ENCODE measurements at places on chromosomes 12 and 14.

GRCh38 chr12:9634969-9635754 is 27.4 kb upstream of the KLRB1 start:
- DNase-seq, result no peak

DNA sequence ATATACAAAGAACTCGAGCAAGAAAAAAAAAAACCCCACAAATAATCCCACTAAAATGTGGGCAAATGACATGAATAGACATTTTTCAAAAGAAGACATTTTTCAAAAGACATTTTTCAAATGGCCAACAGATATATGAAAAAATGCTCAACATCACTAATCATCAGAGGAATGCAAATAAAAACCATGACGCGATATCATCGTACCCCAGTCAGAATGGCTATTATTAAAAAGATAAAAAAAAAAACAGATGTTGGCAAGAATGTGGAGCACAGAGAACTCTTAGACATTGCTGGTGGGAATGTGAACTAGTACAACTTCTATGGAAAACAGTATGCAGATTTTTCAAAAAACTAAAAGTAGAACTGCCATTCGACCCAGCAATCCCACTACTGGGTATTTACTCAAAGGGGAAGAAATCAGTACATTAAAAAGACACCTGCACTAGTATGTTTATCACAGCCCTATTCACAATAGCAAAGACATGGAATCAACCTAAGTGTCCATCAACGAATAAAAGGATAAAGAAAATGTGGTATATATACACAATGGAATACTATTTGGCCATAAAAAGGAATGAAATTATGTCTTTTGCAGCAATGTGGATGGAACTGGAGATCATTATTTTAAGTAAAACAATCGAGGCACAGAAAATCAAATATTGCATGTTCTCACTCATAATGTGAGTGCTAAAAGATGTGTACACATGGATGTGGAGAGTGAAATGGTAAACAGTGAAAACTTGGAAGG is 16.3 kb downstream of the ZBTB39 start:
- DNase-seq, result no peak

DNA sequence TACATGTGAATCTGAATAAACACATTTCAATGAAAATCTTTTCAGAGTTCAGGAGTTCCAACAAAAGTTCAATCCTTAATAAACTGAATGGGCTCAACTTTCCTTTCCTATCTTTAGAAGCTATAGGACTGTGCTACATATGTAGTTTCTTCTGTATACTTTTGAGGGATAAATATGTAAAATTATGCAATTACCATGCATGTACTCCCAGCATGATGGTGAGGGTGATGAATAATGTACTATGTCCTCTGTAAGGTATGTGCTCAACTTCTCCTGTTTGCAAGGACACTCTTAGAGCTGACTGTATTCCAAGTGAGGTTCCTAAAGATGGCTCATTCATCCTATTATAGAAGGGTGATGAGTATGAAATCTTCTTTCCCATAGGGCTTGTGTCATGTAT is 15.5 kb downstream of the MBIP start:
- no peak for DNase-seq

DNA sequence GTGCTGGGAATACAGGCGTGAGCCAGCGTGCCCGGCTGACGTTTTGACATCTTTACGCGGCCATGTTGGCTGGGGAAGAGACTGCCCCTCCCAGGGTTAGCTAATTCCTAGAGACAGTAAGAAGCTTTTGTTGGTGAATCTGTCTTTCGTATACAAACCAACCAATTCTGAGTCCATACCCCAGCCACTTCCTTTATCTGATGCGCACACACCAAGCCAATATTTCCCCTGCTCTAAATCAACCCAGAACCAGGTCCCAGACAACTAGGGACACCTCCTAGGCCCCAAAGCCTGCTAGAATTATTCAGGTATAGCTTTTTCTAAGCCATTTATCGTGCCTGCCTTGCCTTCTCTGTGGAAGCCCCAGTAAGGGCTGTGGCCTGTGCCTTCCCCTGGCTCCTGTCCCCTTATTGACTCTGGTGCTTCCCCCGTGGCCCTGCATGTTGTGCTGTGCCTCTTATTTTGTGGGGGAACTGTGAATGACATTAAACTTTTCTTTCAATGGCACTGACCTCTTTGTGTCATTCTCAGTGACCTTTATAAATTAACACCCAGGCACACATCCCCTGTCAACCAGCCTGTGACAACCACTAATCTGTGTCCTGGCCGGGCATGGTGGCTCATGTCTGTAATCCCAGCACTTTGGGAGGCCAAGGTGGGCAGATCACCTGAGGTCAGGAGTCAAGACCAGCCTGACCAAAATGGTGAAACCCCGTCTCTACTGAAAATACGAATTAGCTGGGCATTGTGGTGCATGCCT is 10.7 kb upstream of the EVL start:
- no peak for DNase-seq

- DNase-seq, result no peak
Observed at GRCh38 chr12:96687719-96688118, 198.3 kb downstream of the CFAP54 start.

DNA sequence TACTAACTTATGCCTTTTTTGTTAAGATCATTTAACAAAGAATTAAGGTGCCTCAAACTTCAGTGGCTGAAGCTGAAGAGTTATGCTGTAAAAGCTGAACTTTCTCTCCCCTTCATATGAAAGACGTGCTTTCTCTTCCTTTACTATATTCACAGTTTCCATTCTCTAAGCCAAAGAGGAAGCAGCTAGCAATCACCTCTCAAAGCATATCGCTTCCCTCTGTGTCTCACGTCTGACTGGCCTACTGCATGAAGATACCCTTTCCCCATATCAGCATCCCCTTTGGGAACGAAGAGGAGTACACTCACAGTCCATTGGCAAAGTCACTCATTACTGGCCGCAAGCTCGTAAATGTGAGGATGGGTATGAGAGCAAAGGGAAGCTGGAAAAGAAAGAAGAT is 34.9 kb downstream of the SLC11A2 start:
- DNase-seq, result no peak

DNA sequence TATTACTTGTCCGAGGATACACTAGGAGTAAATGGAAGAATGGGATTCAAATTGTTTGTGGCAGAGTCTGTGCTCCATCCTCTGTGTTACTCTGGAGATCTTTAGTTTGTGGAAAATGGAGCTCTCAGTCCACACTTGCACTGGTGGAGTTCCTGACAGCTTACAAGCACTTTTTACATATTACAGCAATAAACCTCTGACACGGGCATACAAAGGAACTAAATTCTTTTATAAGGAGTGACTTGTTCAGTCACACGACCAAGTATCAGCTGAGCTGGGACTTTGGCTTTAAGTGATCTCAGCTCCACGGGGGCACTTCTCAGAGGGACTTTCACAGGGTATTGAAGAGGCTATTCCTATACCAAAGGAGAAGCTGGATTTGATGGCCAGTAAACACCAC is 417.5 kb downstream of the LRIG3 start:
- no peak for DNase-seq

- peak; percentile 48 for DNase-seq
Observed at GRCh38 chr14:89384023-89384422, 33.0 kb downstream of the FOXN3 start.

DNA sequence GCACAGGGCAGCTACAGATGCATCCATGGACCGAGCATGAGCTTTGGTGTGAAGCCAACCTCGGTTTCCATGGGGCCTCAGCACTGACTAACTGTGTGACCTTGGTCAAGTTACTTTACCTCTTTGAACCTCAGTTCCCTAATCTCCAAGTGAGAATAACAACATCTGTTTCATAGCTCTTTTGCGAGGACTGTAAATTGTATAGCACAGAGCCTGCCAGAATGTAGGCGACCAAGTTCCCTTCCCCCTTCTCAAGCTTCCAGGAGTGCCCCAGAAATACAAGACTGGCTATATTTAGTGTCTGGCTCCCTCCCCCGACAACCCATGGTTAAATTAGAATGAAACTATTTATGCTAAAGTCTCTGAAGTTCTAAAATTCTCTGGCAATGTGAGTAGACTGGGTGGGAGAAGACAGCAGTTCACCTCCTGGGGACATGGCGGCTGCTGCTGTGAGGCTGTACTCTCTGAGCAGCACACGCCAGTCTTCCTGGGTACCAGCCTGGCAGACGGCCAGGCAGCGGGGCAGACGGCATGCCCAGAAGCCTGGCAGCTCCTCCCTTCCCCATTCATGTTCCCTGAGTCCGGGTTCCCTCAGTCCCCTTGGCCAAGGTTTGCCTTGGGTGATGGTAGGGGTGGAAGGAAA is 22.0 kb upstream of the TMED10 start:
- no peak for DNase-seq

DNA sequence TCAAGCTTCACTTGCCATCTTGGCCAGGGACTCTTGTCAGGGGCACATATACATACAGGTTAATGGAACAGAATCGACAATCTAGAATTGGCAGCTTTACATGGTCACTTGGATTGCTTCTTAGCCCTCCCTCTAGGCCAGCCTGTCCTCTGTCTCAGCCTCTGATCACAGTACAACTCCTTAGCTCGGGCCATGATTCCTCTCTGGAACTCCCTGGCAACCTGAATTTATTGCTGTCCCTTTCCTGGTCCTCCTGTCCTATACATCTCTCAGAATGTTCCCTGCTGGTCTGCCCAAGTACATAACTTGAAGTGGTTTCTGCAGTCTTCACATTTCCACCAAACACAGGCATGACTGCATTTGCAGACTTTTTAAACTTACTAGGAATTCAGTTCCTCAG is 79.9 kb upstream of the CCDC175 start:
- DNase-seq, result no peak

GRCh38 chr14:65548878-65549277 is 136.3 kb downstream of the FUT8 start:
- no peak for DNase-seq

DNA sequence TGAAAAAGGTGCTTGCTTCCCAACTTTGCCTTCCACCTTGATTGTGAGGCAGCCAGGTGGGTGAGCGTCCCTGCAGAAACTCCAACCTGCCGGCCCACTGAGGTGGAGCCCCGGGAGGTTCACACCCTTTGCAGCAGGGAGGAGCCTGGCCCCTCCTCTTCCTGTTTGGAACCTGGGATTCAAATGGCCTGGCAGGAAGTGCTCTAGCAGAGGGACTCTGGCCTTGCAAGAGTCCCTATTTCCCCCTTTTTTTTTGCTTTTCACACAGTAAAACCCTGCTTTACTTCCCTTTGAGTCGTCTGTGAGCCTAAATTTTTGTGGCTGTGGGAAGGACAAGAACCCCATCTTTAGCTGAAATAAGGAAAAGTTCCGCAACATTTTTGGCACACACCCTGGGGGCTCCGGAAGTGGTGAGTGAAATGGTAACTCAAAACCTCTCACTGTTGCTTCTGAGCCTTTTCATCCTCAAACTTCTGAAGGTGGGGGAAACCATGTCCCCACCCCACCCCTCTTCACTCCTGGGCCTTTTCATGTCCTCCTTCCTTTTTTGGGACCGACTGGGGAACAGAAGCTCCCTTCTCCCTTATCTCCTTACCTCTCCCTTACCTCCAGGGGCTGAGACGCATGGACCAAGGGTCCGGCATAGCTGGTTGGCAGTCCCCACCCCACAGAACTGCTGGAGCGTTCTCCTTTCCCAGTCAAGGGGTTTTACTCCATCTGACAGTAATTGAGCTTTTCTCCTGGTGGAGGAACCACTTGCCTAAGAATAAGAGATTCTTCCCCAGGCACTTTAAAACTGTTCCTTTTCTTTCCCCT is 102.0 kb downstream of the KCNMB4 start:
- peak; percentile 55 for DNase-seq

GRCh38 chr14:66815687-66816086 is 307.7 kb downstream of the GPHN start:
- DNase-seq, result no peak

- peak; percentile 34 for DNase-seq
Observed at GRCh38 chr14:94036313-94037167, 10.4 kb downstream of the OTUB2 start.

- no peak for DNase-seq
Observed at GRCh38 chr12:27012982-27013255, 1.3 kb downstream of the TM7SF3 start.

GRCh38 chr12:11609045-11609444 is 40.4 kb upstream of the ETV6 start:
- DNase-seq, result no peak

DNA sequence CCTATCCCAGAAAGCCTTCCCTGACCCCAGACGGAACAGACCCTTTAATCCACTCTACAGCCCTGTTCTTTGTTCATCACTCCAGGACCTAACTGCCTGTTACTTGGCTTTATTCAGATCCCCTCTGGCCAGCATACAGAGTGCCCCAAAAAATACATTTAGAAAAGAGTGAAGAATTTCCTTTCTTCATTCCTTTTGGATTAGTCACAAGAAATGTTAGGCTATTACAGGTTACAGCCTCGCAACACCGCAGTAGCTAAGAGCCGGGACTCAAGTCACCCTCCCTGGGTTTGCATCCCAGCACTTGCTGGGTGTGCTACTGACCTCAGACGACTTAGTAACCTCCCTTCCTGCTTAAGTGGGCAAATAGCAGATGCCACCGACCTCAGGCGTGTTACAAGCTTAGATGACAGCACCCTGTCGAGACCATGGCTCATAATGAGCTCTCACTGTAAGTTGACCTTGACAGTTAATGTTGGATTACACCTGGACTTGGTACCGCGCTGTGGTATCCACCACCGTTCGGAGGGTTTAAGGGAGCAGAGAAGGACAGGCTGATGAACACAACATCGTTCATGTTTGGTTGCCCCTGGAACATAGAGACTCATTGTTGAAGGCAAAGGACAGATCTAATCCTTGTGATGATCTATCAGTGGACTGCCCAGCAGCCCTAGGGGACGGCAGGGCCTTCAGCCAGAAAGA is 12.9 kb downstream of the GLRX5 start:
- no peak for DNase-seq

- DNase-seq, result no peak
Observed at GRCh38 chr14:60710494-60710893, 13.7 kb downstream of the SIX4 start.

- no peak for DNase-seq
Observed at GRCh38 chr14:60735416-60735815, 855 bp downstream of the MNAT1 start.

GRCh38 chr14:55897031-55897430 is 221.2 kb upstream of the PELI2 start:
- no peak for DNase-seq

DNA sequence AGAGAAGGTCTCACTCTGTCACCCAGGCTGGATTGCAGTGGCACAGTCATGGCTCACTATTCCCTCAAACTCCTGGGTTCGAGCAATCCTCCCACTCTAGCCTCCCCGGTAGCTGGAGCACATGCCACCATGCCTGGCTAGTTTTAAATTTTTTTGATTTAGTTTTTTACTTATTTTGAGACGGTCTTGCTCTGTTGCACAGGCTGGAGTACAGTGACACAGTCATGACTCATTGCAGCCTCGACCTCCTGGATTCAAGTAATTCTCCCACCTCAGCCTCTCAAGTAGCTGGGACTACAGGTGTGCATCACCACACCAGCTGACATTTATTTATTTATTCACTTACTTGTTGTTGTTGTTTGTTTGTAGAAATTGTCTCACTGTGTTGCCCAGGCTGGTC is 22.2 kb upstream of the DIP2B start:
- no peak for DNase-seq

DNA sequence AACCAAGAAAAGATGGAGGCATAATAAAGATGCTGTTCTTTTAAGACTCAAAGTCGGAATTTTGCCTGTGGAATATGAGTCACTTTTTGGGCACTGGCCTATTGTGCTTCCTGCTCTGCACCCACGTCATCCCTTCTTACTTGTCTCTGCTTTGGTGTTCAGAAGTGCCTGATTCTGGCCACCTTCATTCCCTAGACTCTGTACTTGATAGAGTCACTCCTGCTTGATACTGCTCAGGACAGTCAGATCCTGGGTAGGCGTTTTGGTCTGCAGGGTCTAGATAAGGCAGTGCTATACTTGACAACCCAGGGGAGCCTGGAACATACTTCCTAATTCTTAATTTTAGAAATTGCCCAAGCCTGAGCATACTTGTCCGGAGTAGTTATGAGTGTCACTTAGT is 1.9 kb downstream of the LRRK2 start:
- DNase-seq, result no peak

Measured in GM12864 (cell line).